ENCODE measurements at places on chromosomes 6 and 20. TPM values are rescaled to one million over a fixed set of nuclear protein-coding genes. Genes with fewer than 3 reads are reported as not detected.

The CRISP3 gene
- total RNA-seq, result not detected

The GNAS-AS1 gene
- total RNA-seq, result not detected

The ADGB gene
- total RNA-seq, result not detected

The FILIP1 gene
- total RNA-seq, result 0.48 TPM

The RGS19 gene
- total RNA-seq, result 20.7 TPM

The PGC gene
- not detected for total RNA-seq

The THBD gene
- total RNA-seq, result 23.8 TPM

The RRBP1 gene
- total RNA-seq, result 95.3 TPM

The VIP gene
- total RNA-seq, result not detected

The SLC16A10 gene
- total RNA-seq, result 0.44 TPM

The DUSP15 gene
- 0.64 TPM for total RNA-seq

The DLL1 gene
- total RNA-seq, result 0.12 TPM

The OLIG3 gene
- total RNA-seq, result not detected

The BPI gene
- not detected for total RNA-seq

The HSPA12B gene
- total RNA-seq, result 0.48 TPM
